H1 (cell line): ENCODE measurements at places on chromosomes 11 and 22. TPM values are rescaled to one million over a fixed set of nuclear protein-coding genes. Genes with fewer than 3 reads are reported as not detected.

Gene TMA7B
- total RNA-seq, result not detected in 2 replicates

Gene RAB39A
- 17.9 and 19.1 TPM in 2 replicates for total RNA-seq

Gene HPX
- total RNA-seq, result 0.44 and 0.80 TPM in 2 replicates

Gene HTR3B
- total RNA-seq, result not detected in 2 replicates

Gene EXT2
- 38.9 and 42.8 TPM in 2 replicates for total RNA-seq

Gene MS4A15
- total RNA-seq, result 0.17 TPM in 1 of 2 replicates, not detected in the other

Gene OR52I1
- total RNA-seq, result not detected in 2 replicates

Gene C11orf97
- not detected in 2 replicates for total RNA-seq

Gene ABCC8
- total RNA-seq, result 2.6 and 3.7 TPM in 2 replicates

Gene OR5F1
- not detected in 2 replicates for total RNA-seq

Gene IFITM10
- 0.22 and 0.23 TPM in 2 replicates for total RNA-seq

Gene OR52A1
- 11.6 and 12.2 TPM in 2 replicates for total RNA-seq

Gene TESMIN
- total RNA-seq, result 59.5 and 61.1 TPM in 2 replicates

Gene PRODH
- 27.5 and 27.6 TPM in 2 replicates for total RNA-seq

- no peak for DNase-seq
Observed at GRCh38 chr22:30483169-30483568, 11.4 kb upstream of the SEC14L3 start.

DNA sequence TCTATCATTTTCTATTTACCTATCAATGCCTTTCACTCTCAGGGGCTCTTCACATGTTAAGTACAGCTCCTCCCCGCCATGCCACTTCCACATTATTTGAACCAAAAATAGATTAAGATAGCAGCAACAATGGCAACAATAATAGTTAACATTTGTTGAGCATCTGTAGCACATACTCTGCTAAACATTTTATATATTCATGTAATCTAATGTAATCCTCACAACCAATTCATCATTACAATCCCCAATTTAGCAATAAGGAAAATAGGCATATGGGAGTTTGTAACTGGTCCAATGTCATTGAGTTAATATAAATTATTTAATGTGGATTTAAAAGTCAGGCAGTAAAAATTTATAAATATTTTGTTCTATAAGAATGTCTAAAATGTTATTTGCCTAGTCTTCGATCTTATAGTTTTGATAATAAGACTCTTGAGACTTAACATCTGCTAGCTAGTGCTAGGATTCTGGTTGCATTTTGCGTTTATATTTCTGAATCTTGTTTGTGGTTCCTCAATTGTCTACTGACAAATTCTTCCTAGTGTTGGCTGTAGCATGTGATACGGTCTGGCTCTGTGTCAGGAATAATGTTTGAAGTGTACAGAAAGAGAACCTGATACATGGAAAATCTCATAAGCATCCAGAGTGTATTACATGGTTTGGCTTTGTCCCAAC is 621.5 kb upstream of the LUZP2 start:
- no peak for DNase-seq

GRCh38 chr11:73384125-73384441 is 7.9 kb downstream of the RELT start:
- no peak for DNase-seq

DNA sequence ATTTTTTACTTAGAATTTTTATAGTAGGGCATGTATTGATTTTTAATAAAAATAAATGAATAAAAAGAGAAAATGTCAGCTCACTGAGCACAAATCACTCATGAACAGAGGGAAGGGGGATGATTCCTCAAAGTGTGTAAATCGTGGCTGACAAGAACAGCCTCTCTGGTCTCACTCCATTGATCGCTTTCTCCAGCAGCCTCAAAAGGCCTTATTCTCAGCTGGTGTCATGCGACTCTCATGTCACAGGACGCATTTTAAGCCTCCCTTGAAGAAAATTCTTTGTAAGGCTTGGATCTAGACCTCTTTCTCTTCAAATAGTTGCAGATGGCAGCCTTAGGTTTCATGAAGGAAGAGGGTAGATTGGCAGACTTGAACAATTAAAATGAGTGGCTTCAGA is 33.9 kb upstream of the SLC5A12 start:
- no peak for DNase-seq

DNA sequence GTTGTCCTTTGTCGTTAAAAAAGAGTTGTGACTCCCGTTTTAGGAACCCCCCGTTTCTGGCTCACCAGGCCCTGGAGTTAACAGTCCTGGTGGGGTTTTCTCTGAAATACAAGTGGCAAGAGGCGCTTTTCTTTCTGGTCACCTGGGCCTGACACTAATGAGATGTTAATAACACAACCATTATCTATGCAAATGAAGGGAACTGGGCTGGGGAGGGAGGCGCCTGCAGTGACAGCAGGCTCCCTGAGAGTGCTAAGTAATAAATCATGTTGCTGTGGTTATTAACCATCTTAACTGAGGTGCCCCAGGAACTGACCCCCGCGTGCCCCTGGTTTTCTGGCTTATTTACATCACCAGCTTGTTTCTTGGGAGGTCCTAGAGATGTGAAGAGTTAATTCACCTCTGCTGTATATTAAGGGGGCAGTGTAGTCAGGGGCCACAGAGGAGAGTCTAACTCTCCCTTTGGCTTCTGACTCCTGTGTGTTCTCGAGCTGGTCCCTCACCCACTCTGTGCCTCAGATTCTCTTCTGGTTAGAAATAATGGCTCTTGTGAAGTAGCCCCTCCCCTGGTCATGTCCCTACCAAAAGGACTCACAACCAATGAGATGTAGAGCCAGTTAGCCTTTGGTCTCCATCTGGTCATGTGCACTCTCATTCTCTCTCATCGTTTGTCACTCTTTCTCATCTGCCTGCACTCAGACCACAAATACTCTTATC is 276.6 kb upstream of the CADM1 start:
- no peak for DNase-seq

- no peak for DNase-seq
Observed at GRCh38 chr11:92259861-92260260, 35.2 kb downstream of the FAT3 start.

DNA sequence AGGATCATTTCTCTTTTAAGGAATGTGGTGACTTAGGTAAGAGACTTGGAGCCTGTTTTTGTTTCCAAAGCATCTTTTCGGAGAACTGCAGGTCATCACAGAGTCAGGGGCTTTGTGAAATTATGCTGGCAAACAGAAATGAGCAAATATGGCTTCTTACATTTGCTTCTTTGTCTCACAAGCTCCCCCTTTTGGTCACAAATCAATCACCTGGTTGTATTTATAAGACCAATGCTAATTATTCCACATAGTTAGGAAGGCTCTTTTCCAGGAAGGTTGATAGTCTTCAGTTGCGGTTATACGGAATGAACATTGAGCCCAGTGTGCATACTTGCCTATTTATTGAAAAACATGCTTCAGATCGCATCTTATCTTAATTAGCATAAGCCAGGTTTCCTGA is 34.6 kb upstream of the CEP126 start:
- no peak for DNase-seq

- DNase-seq, result peak; percentile 52
Observed at GRCh38 chr11:14454861-14455632, 44.6 kb downstream of the COPB1 start.

- no peak for DNase-seq
Observed at GRCh38 chr22:37244114-37244921, at the start of gene RAC2. Gene RAC2 (minus strand): TSS chr22:37244269. CDS start chr22:37244148, 121 bp downstream.

- DNase-seq, result no peak
Observed at GRCh38 chr11:125141686-125142535, 22.6 kb upstream of the PKNOX2 start.

GRCh38 chr11:75260396-75261170 is 20.0 kb downstream of the TPBGL start:
- no peak for DNase-seq

- DNase-seq, result peak; percentile 80
Observed at GRCh38 chr22:24875862-24876506, 70.0 kb downstream of the SGSM1 start.

DNA sequence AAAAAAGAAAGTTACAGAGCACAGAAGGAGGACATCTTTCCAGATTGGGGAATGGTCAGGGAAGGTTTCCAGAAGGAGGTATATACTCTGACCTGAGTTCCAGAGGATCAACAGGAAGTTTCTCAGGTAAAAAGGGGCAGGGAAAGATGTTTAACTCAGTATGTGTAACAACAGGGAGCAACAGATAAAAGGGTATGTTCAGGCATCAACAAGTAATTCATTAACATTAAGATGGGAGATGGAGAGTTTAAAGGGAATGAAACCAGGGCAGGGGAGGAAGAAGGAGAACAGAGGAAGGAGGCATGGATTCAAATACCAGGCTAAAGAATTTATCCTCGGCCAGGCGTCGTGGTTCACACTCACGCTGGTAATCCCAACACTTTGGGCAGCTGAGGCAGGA is 2.5 kb upstream of the DENND5A start:
- DNase-seq, result no peak

DNA sequence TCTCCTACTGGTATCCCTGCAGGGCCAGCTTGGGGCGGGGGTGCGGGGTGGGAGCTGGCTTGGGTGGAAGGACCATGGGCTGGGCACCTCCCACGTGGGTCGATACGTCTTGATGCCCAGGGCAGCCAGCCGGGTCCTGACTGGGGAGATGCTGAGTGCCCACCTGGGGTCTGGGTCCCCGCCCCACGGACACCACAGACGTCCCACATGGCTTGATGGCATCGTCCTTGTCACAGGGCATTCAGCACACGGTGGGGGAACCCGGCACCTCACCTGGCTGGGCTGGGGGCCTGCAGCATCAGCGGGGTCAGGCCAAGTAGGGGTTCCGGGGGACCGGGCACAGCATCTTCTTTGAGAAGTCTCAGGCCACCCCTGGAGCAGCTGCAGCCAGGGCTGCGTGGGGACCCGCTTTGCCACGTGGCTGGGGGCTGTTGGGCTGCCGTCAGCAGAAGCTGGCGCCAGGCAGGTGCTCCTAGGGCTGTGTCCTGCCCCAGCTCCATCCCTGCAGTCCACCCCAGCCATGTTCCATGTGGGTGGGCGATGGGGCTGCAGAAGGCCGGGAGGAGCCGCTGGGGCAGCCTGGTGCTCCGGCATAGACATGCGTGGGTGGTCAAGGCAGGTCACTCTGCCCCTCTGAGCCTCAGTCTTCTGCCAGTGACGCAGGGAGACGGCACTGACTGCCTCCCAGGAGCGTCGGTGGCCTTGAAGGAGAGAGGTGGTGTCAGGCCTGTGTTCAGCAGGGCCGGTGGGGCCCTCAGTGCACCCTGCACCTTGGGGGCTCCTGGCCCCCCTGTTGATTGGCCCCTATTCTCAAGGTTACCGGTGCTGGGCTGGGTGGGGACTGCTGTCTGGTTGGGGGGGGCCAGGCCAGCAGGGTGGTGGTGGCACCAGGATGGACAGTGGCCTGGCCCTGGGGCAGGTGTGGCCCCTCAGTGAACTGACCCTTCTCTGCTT is 8.4 kb downstream of the SELENOO start:
- DNase-seq, result no peak

- no peak for DNase-seq
Observed at GRCh38 chr22:30047364-30047738, 32.9 kb upstream of the HORMAD2 start.

DNA sequence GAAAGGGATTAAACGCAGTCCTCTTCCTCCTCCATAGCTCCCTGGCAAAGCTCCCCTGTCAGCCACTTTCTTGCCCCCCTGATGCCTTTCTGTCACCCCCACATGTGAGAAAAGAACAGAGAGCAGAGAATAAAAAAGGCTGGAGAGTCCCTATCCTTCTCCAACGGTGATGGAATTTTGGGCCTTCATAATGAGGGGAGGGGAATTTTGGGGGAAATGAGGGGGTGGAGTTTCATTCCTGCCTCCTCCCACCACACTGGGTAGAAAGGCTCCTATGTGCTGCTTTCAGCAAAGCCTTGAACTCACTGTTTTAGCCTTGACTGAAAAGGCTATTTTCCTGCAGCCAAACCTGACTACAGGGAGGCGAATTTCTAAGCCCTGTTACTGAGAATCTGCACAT is 59.3 kb downstream of the C11orf58 start:
- DNase-seq, result no peak

- DNase-seq, result no peak
Observed at GRCh38 chr11:1810761-1811160, 24.0 kb upstream of the SYT8 start.

DNA sequence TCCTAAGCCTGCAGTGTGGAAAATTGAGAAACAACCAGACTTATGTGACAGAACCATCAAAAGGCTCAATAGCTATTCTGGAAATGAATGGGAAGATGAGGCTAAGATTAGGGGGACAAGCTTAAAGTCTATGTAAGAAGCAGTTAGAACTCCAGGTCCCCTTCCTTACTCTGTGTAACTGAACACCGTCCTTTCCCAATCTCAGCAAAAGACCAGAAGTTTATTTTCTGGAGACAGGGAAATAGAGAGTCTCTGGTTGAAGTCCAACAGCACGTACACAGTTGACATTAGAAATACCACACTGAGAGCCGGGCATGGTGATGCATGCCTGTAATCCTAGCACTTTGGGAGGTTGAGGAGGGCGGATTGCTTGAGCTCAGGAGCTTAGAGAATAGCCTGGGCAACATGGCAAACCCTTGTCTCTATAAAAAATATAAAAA is 93.9 kb downstream of the CD44 start:
- no peak for DNase-seq

DNA sequence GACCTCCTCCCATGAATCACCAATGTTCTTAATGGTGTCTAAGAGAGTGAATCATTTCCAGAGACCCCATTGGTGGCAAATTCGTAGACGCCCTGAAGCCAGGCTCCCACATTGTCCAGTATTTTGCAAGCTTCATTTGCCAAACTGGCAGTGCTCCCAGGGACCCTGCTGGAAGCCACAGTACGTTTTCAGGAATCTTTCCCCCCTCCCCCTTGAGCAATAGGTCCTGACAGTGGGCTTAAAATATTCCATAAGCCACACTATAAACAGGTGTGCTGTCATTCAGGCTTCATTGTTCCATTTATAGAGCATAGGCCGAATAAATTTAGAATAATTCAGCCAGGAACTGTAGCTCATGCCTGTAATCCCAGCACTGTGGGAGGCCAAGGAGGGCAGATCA is 125.3 kb downstream of the MORC2 start:
- no peak for DNase-seq

GRCh38 chr22:45442116-45442515 is 28.6 kb downstream of the RIBC2 start:
- no peak for DNase-seq

- no peak for DNase-seq
Observed at GRCh38 chr11:130118165-130118564, 41.4 kb upstream of the ST14 start.

DNA sequence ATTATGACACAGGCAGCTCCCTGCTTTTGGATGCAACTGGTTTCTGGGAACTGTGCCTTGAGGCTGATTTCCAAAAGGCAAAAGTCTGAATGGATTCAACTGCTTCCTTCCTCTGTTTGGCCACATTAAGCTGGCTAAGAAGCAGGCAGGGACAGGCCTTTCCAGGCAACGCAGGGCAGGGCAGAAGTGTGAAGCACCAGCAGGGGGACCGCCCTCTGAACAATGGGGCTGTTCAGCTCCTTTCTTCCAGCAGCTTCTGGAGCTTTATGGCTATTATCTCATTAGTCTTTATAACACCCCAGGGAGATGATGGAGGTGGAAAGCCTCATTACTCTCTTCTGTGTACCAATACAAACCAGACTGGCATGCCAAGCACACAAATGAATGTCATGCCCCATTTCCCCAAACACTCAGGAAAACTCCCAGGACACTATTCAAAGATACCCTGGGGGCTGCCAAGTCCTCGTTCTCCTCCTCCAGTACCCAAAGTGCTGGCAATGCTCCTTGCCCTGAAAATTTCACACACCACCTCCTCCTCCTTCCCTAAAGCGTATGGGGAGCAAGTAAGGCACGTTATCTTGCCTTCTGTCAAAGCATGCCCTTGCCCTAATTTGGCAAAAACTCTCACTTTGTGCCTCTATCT is 21.3 kb downstream of the MORC2 start:
- DNase-seq, result no peak

- no peak for DNase-seq
Observed at GRCh38 chr11:30447058-30447640, 124.2 kb downstream of the ARL14EP start.

GRCh38 chr11:75823415-75823814 is 8.4 kb downstream of the UVRAG start:
- no peak for DNase-seq

GRCh38 chr22:46240907-46241306 is 9.2 kb downstream of the CDPF1 start:
- DNase-seq, result no peak
